ENCODE measurements at places on chromosomes 12 and 14. TPM values are rescaled to one million over a fixed set of nuclear protein-coding genes. Genes with fewer than 3 reads are reported as not detected.

The C2CD5 gene
- 109 TPM for total RNA-seq

The OVCH1 gene
- 0.37 TPM for total RNA-seq

The RNASE2 gene
- 1.3 TPM for total RNA-seq

The MGAT2 gene
- total RNA-seq: 43.5 TPM

The COQ5 gene
- 26.8 TPM for total RNA-seq

The BEGAIN gene
- total RNA-seq: 3.1 TPM

The SLC25A47 gene
- total RNA-seq: not detected

The GLS2 gene
- total RNA-seq: 0.79 TPM

The GOLGA5 gene
- total RNA-seq: 44.7 TPM

Measured in urinary bladder (tissue), 4 donors.